Karpas-422 (cell line): ENCODE measurements at places on chromosomes 6 and 20. TPM values are rescaled to one million over a fixed set of nuclear protein-coding genes. Genes with fewer than 3 reads are reported as not detected.

DNA sequence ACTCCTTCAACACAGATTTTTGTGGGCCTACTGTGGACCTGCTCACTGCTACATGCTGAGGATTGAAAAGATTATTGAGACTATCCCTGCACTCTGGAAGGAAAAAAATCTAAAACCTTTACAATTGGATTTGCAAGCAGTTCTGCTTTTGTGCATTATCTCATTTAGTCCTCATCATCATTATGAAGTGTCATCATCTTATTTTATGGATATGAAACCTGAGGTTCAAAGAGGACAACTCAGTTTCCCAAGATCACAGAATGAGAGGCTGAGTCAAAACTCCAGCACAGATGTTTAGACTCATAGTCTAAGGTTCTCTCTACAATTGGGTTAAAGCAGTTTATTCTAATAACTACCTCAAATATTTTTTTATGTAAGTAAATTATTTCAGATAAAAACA, 160.2 kb upstream of the MARCKS start:
- H3K27ac ChIP-seq = no peak overlapping the region
- H3K36me3 ChIP-seq = no peaks in the 10 kb centered on the region
- DNase-seq = no peak
- no peak overlapping the region for H3K4me3 ChIP-seq
- H3K4me1 ChIP-seq = no peaks in the 10 kb centered on the region

DNA sequence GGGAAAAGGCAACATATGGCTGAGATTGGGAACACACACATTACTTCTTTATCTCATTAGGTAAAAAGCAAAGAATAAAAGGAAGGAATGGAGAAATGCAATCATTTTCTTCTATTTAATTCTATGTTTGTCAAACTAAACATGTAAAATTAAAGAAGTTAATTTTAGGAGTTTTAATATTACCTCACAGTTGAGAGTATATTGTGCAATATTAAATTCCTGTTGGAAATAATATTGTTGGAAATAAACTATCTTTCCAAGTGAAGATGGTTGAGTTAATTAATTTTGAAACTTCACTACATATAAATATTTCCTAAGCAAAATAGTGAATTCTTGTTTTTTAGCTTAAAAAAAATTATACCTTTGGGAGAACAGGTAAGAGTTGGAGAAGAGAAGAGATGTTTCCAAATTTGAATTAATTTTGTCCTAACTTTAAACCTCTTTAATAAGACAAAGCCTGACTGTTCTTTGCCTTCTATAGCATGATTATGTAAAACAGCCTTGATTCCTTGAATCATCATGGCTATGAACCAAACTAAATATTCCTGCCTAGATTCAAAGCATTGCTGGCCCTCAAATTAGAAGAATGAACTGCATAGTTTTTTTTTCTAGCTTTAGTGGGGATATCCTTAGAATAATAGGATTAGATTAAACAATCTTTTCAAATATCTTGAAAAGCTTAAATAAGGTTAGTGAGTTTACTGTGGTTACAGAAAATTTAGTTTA, 1349.1 kb upstream of the ADGRB3 start:
- H3K4me3 ChIP-seq = no peak overlapping the region
- no peak for DNase-seq
- H3K27ac ChIP-seq = no peak overlapping the region
- H3K27me3 ChIP-seq = no peaks in the 10 kb centered on the region
- no peaks in the 10 kb centered on the region for H3K36me3 ChIP-seq
- H3K4me1 ChIP-seq = no peaks in the 10 kb centered on the region

DNA sequence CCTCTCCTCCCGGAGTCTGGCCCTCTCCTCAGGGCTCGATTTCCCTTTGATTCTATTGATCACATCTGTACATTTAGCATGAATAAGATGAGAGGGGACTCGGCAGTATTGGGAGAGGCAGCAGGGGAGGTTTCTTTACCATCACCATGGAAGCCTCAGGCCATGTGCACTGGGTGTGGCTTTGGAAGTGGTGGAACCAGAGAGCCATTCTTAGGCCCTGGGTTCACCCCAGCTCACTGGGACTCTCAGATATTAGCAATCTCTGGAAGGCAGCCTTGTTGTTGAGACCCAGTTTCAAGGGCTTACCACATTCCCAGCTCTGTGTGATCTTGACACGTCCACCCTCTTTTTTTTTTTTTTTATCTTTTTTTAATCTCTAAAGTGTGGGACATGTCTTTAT, 195.9 kb upstream of the PROKR2 start:
- H3K4me1 ChIP-seq = no peaks in the 10 kb centered on the region
- H3K36me3 ChIP-seq = no peaks in the 10 kb centered on the region
- DNase-seq = no peak
- H3K4me3 ChIP-seq = no peak overlapping the region
- H3K27me3 ChIP-seq = no peaks in the 10 kb centered on the region

DNA sequence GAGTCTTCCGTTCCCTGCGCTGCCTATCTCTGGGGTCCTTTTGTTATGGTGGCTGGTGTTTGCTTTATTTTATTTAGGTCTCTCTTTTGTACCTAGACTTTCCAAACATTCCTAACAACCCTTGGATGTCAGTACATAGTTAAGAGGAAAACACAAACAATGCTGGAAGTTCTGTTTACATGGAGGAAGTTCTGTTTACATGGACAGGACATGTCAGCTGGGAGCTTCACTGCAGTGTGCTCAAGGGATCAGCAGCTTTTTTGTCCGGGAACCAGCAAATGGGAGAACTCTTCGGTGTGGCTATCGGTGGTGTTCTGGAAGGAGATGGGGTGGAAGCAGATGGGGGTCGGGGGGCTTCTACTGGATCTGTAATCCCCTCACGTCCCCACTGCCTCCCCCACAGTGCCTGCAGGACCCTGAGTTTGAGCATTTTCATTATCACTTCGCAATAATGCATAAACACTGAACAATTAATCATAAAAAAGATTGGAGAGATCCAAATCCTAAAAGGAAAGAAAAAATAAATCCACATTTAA, 2.7 kb downstream of the SERPINB6 start:
- no peak overlapping the region for H3K27ac ChIP-seq
- no peaks in the 10 kb centered on the region for H3K27me3 ChIP-seq
- peaks cover 5% of the 10 kb centered on the region; the same call in 1 of the 2 replicates for H3K4me1 ChIP-seq
- DNase-seq = no peak
- H3K36me3 ChIP-seq = no peaks in the 10 kb centered on the region

DNA sequence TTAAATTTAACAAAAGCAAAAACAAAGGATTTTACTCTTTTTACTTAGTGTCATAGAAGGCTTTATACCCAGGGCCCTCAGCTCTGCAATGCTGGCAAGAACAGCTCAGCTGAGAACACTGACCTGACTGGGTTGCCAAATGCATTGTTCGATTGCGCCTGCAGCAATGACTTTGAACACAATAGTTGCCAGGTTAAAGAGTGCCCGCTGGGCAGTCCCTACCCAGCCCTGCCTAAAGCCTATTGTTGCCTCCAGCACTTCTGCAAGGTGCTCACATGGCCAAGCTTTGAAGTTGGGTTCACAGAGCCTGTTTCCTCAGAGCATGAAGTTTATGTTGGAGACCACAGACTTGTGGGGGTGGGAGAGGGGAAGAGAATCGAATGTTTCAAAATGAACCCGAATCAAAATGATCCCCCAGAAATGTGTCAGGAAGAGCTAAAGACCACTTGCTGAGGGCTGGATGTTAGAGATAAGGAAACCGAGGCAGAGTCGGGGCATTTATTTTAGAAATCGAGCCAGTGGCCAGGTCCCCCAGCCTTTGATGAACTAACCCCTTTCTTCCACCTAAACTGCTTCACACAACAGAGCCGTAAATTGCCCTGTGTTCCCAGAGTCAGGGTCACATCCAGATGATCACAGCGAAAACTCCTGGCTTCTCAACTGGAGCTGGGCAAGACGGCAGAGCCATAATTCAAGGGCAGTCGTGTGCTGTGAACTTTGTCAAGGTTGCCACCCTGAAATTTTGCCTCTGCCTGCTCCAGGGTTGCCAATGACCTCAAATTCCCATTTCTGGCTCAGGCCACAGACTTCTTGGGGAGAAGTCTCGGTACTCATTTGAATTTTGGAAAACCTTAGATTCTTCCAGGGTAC, 55.0 kb downstream of the FOXA2 start:
- H3K4me1 ChIP-seq = no peaks in the 10 kb centered on the region
- no peak overlapping the region for H3K4me3 ChIP-seq
- H3K27ac ChIP-seq = no peak overlapping the region
- H3K27me3 ChIP-seq = no peaks in the 10 kb centered on the region
- DNase-seq = no peak
- H3K36me3 ChIP-seq = no peaks in the 10 kb centered on the region

- no peak overlapping the region for H3K4me3 ChIP-seq
- no peaks in the 10 kb centered on the region for H3K27me3 ChIP-seq
- H3K27ac ChIP-seq = no peak overlapping the region
- peaks cover 7% of the 10 kb centered on the region for H3K4me1 ChIP-seq
- DNase-seq = no peak
Observed at GRCh38 chr20:17845701-17846475, 122.7 kb downstream of the SNX5 start.

DNA sequence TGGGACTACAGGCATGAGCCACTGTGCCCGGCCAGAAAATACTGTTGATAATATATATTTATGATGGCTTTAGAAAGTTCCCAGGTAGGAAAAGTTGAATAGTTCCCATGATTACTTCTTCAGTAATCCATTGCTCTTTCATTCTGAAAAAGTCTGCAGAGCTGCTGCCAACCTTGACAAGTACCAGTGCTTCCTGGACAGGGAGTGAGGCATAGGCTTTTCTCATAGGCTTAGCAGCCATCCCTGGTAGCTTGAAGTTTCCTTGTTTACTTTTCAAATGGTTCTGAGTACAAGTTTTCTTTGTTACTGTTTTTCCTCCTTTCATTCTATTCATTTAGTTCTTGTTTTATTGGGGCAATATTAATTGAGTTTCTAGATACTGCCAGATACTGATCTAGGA, 7.8 kb downstream of the RWDD1 start:
- no peak overlapping the region for H3K27ac ChIP-seq
- no peak for DNase-seq
- peaks cover 64% of the 10 kb centered on the region for H3K36me3 ChIP-seq
- peaks cover 1% of the 10 kb centered on the region for H3K4me1 ChIP-seq

GRCh38 chr6:132526461-132526860, 11.6 kb upstream of the TAAR9 start:
- H3K27me3 ChIP-seq = no peaks in the 10 kb centered on the region
- no peak overlapping the region for H3K4me3 ChIP-seq
- H3K36me3 ChIP-seq = no peaks in the 10 kb centered on the region
- peaks cover 37% of the 10 kb centered on the region for H3K4me1 ChIP-seq
- no peak overlapping the region for H3K27ac ChIP-seq
- DNase-seq = no peak

- peaks cover 5% of the 10 kb centered on the region for H3K4me1 ChIP-seq
- no peaks in the 10 kb centered on the region for H3K27me3 ChIP-seq
- no peaks in the 10 kb centered on the region for H3K36me3 ChIP-seq
- H3K4me3 ChIP-seq = no peak overlapping the region
Observed at GRCh38 chr6:112149719-112150263, 62.4 kb downstream of the FAM229B start.

SNPH gene
- total RNA-seq = 0.93 and 1.4 TPM in 2 replicates

ENPP3 gene
- not detected in 2 replicates for total RNA-seq

CST7 gene
- not detected in 2 replicates for total RNA-seq

HLA-DQA1 gene
- 216 and 309 TPM in 2 replicates for total RNA-seq

OR12D3 gene
- not detected in 2 replicates for total RNA-seq

FRK gene
- not detected in 2 replicates for total RNA-seq

TTK gene
- 28.0 and 52.0 TPM in 2 replicates for total RNA-seq

EPPIN gene
- not detected in 2 replicates for total RNA-seq
